WERI-Rb-1 (cell line): ENCODE measurements at places on chromosomes 2 and 18.
A peak's percentile ranks its signal among the peaks of the same experiment; 100 is the strongest.

GRCh38 chr2:54279385-54279784 is 23.4 kb upstream of the TSPYL6 start:
- no peak for DNase-seq

DNA sequence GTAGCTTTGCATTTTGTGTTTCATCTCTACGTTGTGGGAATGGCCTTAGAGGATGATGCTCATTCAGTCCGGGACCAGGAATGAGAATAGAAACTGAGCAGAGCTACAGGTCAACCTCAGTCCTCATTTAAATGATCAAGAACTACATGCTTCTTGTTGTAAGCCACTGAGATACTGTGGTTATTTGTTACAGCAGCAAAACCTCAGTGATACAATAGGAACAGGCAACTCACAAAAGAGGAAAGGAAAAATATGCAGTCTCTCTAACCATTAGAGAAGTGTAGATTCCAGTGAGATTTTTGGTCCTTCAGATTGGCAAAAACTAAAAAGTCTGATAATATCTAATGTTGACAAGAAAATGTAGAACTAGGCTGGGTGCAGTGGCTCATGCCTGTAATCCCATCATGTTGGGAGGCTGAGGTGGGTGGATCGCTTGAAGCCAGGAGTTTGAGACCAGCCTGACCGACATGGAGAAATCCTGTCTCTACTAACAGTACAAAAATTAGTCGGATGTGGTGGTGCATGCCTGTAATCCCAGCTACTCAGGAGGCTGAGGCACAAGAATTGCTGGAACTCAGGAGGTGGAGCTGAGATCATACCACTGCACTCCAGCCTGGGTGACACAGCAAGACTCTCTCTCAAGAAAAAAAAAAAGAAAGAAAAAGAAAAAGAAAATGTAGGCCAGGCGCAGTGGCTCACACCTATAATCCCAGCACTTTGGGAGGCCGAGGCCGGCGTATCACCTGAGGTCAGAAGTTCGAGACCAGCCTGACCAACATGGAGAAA is 13.3 kb downstream of the CHCHD5 start:
- no peak for DNase-seq

DNA sequence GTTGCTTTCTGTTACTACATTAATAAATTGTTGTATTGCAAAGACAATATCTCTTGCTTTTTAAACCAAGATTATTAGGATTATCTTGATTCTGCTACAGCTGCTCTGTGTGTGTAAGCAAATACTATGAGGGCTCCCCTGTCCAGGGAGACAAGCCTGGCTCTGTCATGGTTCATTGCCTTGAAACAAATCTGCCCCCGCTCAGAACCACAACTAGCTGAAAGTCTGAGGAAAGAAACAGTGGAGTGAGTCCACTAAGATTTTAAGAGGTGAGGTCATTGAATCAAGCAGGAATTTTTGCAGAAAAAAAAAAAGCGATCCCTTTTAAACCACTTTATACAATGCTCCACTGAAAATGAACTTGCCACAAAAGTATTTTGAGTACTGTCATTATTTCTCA is 30.8 kb upstream of the LRRTM4 start:
- peak; percentile 87 for DNase-seq

- no peak for DNase-seq
Observed at GRCh38 chr2:222919841-222920526, 59.1 kb downstream of the ACSL3 start.

- DNase-seq: no peak
Observed at GRCh38 chr18:63317556-63317946, 2.0 kb downstream of the BCL2 start.

DNA sequence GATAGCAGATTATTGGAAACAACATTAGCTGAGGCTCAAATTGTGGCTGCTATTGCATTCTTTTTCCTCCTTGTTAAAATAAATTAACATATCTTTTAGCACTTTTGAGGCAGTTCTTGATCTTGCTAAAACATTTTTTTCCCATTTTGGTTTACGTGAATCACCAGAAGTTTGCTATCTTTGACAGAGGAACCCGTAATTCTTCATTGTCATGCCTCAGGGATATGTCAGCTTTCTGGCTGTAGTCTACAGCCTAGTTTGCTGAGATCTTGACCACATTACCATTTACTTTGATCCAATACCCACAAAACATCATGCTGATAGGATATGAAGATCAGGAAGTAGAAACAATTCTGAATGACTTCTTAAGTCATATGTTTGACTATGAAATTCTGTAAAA is 25.1 kb upstream of the FANCL start:
- no peak for DNase-seq

DNA sequence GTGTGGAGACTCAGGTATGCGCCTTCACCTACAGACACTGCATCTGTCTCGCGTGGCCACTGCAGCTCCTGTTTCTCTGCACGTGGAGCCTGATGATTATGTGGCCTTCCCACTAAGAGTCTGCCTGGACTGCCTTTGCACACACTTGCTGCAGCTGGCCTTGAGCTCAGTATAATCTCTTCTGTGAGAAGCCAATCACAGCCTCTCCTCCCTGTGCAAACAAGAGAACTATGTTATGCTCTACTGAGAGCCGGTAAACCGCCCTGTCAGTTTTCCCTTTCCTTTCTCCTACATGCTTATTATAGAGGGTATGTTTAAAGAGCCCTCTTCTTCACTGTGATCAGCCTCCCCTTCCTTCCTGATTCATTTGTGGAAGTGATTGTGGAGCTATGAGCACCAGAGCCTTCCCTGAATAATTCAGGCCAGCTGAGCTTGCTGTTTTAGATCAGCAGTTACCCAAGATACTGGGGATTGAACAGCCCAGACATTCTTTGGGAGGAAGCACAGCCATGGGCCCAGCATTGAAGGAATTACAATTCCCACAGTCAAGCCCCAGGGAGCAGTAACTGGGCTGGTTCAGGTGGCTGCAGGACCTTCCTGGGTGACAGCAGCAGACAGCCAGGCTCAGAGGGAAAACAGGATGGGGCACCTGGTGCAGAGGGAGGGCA is 3.7 kb upstream of the TGFA start:
- peak; percentile 74 for DNase-seq

DNA sequence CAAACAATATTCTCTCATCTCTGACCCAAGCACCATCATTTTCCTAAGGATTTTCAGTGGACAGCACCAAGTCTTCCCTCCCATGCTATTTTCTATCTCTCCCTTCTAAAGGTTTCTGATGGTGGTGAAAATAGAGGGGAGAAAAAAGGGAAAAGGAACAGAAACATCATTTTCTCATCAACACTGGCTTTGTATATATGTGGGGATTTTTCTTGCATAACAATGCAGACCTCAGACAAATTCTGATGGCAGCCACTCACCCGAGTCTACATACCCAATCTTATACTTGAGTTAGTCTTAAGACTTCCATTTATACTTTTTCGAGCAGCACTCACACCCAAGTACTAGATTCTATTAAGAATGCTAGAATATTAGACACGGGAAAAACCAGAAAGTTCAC is 95.8 kb downstream of the TMEM163 start:
- no peak for DNase-seq

GRCh38 chr2:55163274-55163721 is 68.8 kb downstream of the CLHC1 start:
- DNase-seq: no peak

GRCh38 chr2:27901234-27901633 is 10.7 kb downstream of the BABAM2 start:
- no peak for DNase-seq
